Activated naive CD4-positive, alpha-beta T cell treated with anti-CD3 and anti-CD28 coated beads, Interleukin-2, amount 50 U/mL, for 72 hours (primary cell): ENCODE measurements at places on chromosomes 4 and X. TPM values are rescaled to one million over a fixed set of nuclear protein-coding genes. Genes with fewer than 3 reads are reported as not detected.

DNA sequence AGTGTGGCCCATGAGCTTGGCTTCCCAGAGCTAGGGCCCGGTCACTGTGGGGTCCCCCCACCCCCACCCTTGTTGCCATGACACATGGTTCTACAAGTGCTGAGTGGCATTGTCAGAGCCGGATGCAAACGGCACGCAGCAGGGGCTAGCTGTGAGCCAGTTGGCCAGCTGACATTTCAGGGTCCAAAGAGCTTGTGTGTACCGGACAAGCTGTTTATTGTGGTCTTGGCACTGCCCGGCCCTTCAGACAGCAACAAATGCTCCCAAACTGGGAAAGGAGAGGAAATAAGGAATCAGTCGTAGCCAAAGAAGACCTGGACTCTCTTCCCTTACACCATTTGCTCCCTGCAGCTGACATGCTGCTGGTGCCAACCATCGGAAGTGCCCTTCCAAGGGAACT lies 36.8 kb downstream of the TSC22D3 start:
- no peak for DNase-seq

DNA sequence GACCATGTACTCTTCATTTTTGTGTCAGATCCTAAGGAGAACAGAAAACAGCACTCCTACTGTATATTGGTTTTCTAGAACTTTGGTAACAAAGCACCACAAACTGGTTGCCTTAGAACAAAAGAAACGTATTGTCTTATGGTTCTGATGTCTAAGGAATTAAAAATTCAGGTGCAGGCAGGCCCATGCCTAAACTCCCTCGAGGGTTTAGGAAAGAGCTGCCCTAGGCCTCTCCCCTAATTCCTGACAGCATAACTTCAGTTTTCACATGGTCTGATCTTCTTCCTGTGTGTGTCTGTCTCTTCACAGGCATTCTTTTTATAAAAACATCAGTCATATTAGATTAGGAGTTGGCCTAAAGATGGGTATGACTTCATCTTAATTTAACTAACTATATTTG lies 1093.6 kb downstream of the TECRL start:
- DNase-seq: no peak

- DNase-seq: no peak
Measured at GRCh38 chr4:119526786-119527550, 101.6 kb downstream of the PDE5A start.

DNA sequence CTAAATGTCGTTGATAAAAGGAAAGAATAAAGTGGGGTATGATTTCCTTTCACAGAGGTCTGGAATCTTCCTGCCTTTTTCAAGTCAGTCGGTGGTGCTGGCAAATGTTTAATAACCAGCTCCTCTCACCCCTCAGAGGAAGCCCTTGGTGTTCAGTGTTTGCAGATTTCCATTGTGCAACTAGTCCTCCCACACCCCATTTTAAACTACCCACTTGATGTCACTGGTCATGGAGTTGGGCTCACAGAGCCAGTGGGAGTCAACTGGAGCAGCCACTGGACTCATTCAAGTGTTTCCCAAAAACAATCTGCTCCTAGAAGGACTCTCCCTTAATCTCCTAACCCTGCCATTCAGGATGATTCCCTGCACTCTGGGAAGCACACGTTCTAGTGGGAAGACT lies 149.2 kb downstream of the PTTG2 start:
- no peak for DNase-seq

POU4F2 gene
- not detected for total RNA-seq
